ENCODE measurements at places on chromosomes 3 and 15.

- no peak for DNase-seq
These were observed 88.3 kb upstream of the FRMD4B start for GRCh38 chr3:69474186-69474585.

DNA sequence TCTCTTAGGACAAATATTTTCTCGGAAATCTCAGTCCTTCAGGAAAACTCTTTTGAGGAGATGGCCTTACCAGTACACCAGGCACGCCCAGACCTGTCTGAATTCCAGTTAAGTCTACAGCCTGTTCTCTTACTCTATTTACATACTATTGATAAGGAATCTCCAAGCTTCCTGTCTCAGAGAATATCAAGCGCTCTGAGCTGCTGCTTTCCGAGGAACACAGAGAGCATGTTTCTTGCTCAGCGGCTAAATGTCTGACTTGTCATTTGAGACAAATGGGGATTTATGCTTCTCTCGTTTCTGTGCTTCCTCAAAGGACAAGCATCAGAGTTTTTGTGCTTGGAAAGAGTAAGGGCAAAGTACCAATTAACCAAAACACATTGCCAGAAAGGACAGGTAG, 112.4 kb upstream of the CCDC54 start:
- DNase-seq = no peak

GRCh38 chr3:62723166-62723913, 151.9 kb downstream of the CADPS start:
- no peak for DNase-seq

GRCh38 chr3:62672988-62673313, 202.3 kb downstream of the CADPS start:
- DNase-seq = no peak

Measured in memory B cell (primary cell).